ENCODE measurements at places on chromosomes 5 and 9. TPM values are rescaled to one million over a fixed set of nuclear protein-coding genes. Genes with fewer than 3 reads are reported as not detected.

The DUSP1 gene
- 3,568 TPM for polyA plus RNA-seq

The MAMDC4 gene
- polyA plus RNA-seq: not detected

The HK3 gene
- polyA plus RNA-seq: 0.16 TPM

The ASS1 gene
- polyA plus RNA-seq: not detected

The ST8SIA4 gene
- 29.7 TPM for polyA plus RNA-seq

The BARHL1 gene
- not detected for polyA plus RNA-seq

DNA sequence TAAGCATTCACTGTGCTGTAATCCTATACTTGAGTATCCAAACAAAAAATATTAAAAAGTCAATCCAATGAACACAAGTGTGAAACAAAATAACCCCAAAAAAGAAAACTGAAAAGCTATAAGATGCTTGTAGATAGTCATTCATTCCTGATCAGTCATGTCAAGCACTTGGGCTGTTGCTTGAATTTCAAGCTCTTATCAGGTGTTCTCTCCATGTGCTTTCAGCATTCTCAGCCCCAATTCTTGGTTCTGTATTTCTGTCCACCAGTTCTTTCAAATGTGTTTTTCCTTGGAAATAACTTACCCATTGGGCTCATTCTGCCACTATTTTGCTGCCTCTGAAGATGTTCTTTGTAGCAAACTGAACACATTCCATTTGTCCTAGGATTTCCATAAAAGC is 4.7 kb downstream of the ZFAND5 start:
- DNase-seq: no peak

GRCh38 chr5:33794550-33795181 is 97.1 kb downstream of the ADAMTS12 start:
- no peak for DNase-seq

DNA sequence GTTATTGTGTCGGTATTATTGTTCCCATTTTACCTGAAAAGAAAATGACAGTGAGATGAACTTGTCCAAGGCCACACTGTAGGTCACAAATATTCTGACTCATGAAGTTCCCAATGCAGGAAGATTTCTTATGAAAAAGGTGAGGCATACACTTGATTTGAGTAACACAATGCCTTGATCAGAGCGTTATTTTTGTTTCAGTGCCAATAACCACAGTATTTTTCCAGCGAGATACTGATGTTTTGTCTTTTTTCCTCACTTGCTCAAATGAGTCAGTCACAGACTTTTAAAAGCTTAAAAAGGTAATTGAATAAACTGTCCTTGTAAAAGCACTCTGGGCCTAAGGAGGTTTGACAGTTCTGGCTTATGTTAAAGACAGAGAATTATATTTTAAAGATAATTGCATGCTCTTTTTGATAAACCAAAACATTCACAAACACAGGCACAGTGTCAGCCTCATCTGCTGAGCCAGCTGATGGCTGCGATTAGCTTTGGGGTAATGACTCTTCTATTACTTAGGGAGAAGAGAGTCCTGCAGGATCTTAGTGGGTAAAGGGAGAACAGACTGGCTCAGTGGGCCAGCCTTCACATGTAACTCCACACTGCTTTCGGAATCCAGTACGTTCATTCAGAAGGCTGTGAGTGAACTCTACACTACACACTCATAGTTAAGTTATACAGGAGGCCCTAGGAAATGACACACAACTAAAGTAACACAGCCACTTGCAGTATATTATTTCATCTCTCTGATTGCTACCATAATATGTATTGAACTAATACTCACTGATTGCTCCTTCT is 165.5 kb upstream of the CD180 start:
- no peak for DNase-seq

DNA sequence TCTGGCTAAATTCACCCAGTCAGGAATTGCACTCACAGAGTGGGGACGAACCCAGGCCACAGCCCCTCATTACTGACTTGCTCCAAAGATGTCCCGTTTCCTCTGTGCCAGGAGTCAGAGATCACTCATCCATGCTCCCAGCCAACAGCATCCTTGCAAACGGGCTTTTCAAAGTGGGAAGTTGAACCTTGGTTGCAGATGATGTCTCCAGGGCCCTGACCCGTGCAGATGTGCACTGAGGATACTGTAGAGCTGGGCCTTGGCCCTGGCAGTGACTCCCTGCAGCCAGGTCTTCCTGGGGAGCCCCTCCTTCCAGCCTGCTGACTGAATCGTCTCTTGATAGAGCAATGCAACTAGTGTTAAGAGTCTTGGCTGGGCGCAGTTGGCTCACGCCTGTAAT is 22.3 kb downstream of the TCF7 start:
- DNase-seq: no peak

DNA sequence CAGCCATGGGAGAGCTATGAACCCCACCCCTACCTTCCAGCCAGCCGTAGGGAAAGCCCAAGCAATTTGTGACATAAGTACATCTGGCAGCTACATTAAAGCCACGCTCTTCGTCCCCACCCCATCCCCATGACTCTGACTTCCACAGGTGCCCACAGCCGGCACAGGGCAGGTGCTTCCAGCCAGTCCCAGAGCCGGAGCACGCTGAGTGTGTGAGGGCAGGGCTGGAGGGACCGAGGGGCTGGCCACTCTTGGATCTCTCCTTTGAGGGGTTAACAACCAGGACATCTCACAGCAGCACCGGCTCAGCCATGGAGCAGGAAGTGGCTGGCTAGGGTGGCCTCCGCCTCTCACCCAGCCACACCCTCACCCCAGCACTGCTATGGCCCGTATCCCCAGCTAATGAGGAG is 2.4 kb upstream of the FAM78A start:
- DNase-seq: no peak

DNA sequence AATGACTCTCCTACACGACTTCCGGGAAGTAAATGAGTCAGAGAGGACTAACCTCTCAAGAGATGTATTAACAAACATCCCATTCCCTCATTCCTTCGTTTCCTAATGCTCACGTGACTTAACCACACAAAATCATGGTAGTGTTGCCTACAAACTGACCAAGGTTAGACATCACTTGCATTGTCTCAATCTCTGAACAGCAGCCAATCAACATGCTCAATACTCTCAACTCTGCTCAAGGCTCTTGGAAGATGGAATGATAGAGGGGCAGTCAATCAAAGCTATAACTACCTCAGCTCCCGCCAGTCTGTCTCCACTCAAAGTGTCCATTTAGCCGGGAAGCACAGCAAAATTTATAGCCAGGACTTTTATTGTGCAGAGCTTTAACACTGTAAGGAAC is 143.8 kb upstream of the PIK3R1 start:
- DNase-seq: no peak

DNA sequence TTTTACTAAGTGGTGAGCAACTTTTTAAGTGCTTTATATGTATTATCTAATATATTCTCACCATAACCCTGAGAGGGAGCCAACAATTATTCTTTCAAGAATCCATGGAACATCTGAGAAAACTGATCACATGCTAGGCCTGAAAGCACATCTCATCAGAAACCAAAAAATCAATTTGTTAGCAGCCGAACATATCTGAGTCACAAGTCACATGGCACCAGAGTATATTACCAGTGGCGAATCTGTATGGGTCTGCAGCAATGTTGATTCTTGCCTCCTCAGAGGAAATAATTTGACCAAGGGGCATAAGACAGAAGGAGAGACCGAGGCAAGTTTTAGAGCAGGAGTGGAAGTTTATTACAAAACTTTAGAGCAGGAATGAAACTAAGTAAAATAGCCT is 25.3 kb upstream of the SIL1 start:
- DNase-seq: no peak

DNA sequence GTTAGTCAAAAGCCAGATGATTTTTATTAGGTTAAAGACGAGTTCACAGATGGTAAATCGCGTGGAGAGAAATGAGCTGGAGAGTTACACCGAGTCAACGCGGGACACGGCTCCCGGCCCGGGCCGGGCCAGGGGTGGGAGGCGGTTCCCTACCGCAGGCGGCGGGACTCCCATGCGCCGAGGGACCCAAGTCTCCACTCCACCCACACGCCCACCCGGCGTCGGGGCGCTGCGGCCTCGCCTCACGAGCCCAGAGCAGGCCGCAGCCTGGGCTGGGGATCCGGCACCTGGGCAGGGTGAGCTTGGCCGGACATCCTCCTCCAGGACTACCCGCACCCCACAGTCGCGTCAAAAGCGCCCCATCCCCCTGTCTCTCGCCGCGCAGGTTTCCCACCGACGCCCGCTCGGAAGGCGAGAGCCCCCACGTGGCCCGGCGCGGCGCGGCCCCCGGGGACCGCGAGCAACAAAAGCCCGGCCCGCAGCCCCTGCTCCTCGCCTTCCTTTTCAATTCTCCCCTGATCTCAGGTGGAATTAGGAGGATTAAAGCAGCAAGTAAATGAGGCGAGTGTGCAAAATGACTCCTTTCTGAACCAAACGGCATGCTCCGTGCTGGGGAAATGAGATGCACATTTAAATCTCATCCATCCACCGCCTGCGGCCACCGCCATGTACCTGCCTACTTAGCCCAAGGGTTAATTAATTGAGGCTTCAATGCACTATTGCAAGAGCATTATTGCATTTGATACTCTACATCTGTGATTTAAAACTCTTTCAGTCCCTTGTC is 196.5 kb upstream of the TBCA start:
- peak; percentile 26 for DNase-seq

- no peak for DNase-seq
Observed at GRCh38 chr9:113594484-113595299, 131.2 kb downstream of the RGS3 start.

GRCh38 chr9:98142925-98143481 is 24.0 kb upstream of the TRIM14 start:
- no peak for DNase-seq

- no peak for DNase-seq
Observed at GRCh38 chr5:400282-401145, 42.5 kb upstream of the EXOC3 start.

DNA sequence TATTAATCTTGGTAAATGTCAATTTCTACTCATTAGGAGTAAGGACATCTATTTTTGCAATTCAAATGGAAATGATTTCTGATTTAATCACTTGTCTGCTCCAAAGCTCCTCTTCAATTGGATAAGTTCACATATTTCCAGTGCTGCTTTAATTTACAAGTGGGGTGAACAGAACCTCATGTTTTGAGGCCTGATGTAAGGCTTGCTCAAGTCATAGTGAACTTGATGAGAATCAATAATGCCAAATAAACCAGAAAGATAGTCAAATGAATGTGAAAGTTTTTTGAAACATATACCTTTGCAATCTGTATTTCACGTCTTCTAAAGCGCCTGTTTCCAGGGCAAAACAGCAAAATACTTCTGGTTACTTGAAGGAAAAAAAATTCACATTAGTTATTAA is 15.4 kb upstream of the ACOT12 start:
- DNase-seq: no peak

GRCh38 chr5:71924980-71925379 is 182.3 kb upstream of the MAP1B start:
- DNase-seq: no peak

All from naive B cell (primary cell).